Vagina (tissue), 2 donors: ENCODE measurements at places on chromosomes 13 and 19.

DNA sequence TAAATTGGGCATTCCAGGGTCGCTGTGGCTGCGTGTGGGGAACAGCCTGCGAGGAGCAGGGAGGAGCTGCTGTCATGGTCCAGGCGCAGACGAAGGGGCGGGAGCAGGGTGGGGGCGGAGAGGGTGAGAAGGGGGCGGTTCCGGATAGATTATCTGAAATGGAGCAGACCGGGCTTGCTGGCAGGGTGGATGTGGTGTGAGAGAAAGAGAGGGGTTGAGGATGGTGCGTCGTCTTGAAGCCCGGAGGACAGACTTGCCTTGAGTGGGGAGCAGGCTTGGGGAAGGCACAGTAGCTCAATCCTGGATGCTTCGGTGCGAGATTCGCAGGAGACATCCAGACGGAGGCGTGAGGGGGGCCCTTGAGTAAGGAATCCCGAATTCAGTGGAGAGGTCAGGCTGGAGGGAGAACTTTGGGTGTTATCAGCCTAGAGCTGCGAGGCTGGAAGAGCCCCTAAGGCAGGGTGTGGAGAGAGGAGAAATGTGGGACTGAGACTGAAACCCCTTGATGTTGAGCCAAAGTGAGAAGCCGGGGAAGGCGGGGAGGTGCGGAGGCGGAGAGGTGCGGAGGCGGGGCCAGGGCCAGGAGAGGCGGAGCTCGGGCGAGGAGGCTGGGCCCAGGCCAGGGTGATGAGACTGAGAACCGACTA, 40.6 kb downstream of the DPF1 start:
- DNase-seq: no peak

- DNase-seq: no peak
These were observed 8.7 kb downstream of the SYNGR4 start for GRCh38 chr19:48372904-48373303.

GRCh38 chr13:26914148-26914547, 153.6 kb upstream of the GPR12 start:
- DNase-seq: no peak

DNA sequence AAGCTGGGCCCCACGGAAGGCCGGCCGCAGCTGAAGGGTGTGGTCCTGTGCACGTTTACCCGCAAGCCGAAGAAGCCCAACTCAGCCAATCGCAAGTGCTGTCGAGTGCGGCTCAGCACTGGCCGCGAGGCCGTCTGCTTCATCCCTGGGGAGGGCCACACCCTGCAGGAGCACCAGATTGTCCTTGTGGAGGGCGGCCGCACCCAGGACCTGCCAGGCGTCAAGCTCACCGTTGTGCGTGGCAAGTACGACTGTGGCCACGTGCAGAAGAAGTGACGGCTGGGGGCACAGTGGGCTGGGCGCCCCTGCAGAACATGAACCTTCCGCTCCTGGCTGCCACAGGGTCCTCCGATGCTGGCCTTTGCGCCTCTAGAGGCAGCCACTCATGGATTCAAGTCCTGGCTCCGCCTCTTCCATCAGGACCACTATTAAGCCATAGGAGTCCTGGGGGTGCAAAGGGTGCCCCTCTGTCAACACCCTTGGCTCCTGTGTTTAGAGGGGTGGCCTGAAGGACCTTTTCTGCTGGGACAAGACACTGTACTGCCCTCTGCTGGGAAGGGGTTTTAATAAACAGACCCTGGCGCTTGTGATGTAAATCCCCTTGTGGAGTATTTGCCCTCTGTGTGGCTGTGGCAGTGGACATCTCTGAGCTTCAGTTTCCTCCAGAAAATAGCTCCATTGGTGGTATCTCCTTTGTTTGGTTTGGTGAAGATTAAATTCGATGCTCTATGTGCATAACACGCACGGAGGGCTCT, 1.9 kb downstream of the MRPS12 start:
- DNase-seq: no peak

GRCh38 chr19:55146705-55147273, 2.2 kb downstream of the TNNT1 start:
- no peak for DNase-seq

- no peak for DNase-seq
These were observed 4.6 kb downstream of the FARP1 start for GRCh38 chr13:98147521-98147920.
